Nephron progenitor cell (in vitro differentiated cells): ENCODE measurements at places on chromosomes 6 and 20.

- DNase-seq, result peak; percentile 33
Observed at GRCh38 chr20:2799688-2800520, 523 bp downstream of the CPXM1 start.

GRCh38 chr6:137362878-137363804 is 131.1 kb downstream of the OLIG3 start:
- no peak for DNase-seq

GRCh38 chr6:164337024-164337924 is 922.8 kb downstream of the QKI start:
- DNase-seq, result no peak

GRCh38 chr6:157258878-157259277 is 64.4 kb downstream of the TMEM242 start:
- DNase-seq, result no peak

DNA sequence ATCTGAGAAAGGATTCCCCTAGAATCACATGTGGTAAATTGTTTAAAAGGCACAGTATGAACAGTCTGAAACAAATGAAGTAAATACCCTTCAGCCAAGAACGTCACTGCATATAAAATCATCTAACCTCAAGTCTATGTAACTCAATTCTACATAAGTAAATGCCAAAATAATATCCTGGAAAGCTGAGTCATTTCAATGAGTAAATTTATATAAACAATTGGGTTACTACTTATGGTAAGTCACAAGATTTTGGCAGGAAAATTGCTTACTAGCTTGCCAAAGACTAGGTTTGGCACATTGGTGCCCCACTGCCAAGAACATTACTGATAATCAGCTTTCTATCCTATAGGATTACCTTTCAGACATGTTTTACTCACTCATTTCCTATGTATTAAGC is 8.4 kb downstream of the GMDS start:
- DNase-seq, result no peak

DNA sequence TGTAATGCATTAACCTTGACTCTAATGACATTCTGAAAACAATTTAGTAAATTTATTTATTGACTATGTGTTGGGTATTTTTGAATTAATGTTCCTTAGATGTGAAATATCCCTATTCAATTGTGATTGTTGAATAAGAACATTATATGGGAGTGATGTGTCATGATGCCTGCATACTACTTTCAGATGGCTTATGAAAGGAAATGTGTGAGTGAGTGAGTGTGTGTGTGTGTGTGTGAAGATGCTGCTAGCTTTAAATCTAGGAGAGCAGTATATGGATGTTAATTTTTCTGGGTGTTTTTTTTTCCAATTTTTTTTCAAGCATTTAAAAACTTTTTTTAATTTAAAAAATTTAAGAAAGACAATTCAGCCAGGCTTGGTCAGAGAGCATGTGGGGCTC is 32.5 kb upstream of the NT5E start:
- no peak for DNase-seq

GRCh38 chr6:10719296-10719963 is 3.4 kb upstream of the TMEM14C start:
- DNase-seq, result no peak

DNA sequence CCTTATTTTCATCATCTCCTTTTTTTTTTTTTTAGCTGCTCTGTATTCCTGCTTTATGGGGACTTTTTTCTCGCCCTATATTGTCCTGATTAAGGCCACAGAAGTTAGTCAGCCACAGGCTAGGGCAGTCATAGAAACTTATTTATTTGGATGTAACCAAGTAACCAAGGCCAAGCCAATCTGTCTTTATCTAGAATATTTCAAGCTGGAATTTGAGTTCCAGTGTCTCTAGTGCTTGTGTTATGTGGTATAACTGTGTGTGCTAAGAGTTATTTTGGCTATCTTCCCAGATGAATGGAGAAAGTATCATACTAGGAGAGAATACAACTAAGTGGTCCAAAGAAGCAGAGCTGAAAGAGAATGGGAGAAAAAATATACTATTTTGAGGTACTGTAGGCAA is 751.5 kb downstream of the CBLN4 start:
- DNase-seq, result no peak

- DNase-seq, result no peak
Observed at GRCh38 chr20:24422091-24422760, 47.2 kb upstream of the SYNDIG1 start.

DNA sequence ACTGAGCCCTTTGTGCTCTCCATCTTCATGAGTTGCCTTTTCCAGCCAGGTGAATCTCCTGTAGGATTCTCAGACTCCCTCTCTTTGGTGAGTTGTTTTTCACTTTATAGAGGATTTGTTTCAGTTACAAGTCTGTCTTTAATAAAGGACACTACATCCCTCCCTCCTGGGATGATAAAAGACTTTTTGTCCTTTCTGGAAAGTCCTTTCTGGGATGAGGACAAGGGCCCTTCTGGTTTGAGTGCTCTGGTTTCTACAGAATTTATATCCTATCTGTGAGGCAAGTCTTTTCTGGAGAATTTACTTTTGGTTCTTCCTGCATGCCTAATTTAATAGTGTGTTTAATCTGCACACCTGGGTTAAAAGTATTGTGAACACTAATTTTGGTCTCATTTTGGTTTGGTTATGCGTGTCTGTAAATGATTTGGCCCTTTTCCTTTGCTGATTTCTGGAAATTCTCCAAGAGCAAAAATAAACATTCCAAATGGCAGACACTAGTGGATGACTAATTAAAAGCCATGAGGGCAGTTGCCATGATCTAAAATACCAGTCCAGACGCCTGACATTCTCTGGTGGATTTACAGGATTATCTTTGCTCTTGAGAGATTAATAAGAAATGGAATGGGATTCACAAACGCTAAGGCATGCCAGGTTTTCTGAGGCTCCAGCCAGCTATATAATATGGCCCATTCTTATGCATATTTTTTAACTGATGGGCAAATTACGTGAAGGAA is 44.8 kb downstream of the TCP11 start:
- no peak for DNase-seq

GRCh38 chr6:102488729-102489128 is 1095.2 kb downstream of the GRIK2 start:
- no peak for DNase-seq

DNA sequence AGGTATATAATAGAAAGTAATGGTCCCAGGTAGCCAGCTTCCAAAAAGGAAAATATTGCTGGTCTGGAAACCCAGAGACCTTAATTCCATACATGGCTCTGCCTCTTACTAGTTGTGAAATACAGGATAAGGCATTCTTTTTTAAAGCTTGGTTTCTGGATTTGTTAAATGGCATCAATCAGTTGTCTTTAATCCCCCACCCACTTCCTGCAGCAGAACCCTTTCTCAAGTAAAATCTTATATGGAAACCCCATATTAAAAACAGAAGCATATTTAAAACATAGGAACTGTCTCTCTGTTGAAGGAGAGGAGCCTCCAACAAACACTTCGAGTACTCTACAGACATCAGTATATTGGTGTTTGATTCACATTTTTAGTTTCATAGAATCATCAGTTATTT is 6.2 kb upstream of the LCA5 start:
- no peak for DNase-seq

- peak; percentile 16 for DNase-seq
Observed at GRCh38 chr6:146785001-146785585, 186.3 kb downstream of the ADGB start.

DNA sequence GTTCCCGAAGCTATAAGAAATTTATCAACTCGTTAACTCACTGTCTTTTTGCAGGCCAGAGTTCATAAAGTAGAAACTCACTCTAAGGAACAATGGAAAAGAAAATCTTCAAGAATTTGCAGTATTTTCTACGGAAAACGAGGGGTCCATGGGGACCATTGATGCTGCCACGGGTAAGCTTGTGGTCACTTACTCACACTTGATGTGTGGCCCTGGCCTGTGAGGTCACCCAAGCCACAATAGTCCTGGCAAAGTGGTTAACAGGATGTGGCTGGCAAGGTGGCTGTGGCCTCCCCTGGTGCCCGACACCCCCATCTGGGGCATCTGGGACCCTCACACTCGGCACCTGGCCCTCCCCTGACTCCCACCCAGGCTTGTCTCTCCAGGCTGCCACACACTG is 123.4 kb downstream of the C6orf118 start:
- DNase-seq, result no peak

GRCh38 chr6:36020154-36020553 is 4.3 kb downstream of the SLC26A8 start:
- no peak for DNase-seq

DNA sequence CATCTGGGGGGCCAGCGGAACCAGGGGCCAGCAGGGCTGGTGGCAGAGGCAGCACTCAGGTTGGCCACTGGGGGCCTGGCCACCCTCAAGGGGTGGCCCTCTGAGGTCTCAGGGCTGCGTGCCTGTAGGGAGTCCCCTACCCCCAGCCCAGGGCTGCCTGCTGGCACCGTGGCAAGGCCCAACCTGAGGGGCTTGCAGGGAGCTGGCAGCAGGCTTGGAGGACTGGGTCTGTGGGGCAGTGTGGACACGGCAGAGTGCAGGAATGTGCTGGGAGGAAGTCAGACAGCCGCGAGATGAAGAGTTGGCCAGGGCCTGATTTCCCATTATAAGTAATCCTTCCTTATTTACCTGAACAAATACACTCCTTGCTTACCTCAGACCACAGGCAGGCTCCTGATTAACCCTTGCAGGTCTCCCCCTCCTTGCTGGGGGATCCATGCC is at the start of gene SPDEF:
Gene SPDEF (minus strand): TSS at position 299 of the 441 bp plus-strand sequence. CDS start 11,874 bp downstream, outside the sequence.
- no peak for DNase-seq

DNA sequence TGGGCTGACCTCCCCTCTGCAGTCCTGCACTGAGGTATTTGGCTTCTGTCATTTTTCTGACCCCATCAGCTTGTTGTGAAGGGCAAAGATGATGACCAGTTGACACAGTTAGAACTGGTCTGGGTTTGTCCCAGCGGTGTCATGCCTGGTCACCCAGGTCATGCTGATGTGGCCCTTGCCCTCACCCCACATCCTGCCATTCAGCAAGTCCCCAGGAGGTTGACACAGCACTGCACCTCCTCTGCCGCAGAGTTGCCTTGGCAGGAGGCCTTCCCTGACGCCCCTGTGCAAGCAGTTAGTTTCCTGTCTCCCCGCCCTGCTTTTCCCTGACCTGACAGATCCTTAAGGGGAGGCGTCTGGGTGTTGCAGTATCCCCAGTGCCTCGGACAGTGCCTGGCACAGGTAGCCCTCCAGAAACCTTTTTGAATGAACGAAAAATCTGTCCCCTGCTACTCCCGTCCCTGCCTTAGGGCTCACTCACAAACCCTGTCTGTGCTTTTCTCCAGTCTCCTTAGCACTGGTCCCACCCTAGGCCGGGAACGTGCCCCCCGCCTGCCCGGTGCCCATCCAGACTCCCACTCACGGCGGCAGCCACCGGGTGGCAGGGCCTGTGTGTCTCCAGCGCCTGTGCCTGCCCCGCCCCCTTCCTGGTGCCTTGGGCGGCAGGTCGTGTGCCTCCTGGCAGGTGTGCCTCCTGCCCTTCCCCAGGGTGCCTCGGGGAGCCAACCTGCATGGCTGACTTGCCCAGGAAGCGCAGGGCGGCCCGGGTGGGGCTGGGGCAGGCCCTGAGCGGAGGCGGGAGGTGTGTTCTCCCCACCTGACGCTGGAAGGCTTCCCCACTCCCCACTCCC is 146.3 kb upstream of the RNF24 start:
- no peak for DNase-seq

- DNase-seq, result no peak
Observed at GRCh38 chr20:24954151-24954550, 5.1 kb downstream of the CST7 start.

DNA sequence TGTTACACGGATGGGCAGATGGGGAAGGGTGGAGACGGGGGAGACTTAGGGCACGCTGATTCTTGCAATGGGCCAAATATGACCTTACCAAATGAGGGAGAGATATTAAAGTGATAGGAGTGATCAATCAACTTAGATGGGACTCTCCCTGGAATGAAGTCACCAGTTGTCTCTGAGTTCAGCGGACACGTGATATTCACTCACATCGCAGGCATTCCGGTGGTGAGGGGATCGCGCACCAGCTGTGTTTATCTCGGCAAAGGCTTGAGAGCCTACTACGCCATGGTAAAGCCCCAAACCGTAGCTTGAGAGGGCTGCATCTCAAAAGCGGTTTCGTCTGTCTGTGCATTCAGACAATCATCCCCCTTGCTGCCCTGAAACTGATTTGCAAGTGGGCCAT is 5.5 kb downstream of the BMP7 start:
- no peak for DNase-seq

DNA sequence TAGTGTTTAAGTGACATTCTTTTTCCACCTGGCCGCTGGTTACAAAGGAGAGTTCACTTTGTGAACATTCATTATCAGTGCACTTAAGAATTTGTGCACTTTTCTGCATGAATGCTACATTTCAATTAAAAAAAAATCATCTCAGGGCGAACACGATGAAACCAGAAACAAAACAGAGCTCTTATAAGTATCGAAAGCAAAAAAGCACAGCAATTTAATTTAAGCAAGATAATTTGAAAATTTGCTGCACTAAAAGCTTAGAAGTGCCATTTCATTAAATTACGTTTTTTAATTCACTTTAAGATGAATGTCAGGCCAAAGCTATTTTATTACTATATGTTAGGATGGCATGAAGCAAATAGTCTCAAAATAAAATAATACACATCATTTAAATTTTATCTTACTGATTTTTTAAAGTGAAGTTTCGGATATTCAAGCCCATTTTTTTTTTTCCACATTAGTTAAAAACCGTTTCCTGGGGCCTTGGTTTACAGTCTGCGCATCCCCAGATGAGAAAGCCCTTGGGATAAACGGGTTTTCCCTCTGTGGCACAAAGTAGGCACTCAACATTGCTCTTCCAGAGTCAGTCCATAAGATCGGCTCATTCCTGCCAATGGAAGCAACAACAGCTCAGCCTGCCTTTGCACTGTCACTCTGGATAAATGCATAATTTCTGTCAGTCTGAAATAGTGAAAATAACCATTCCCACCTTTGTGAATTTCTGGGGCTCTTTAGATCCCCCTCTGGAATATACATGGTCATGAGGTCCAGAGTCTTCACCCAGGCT is 80.1 kb downstream of the FYN start:
- DNase-seq, result no peak

DNA sequence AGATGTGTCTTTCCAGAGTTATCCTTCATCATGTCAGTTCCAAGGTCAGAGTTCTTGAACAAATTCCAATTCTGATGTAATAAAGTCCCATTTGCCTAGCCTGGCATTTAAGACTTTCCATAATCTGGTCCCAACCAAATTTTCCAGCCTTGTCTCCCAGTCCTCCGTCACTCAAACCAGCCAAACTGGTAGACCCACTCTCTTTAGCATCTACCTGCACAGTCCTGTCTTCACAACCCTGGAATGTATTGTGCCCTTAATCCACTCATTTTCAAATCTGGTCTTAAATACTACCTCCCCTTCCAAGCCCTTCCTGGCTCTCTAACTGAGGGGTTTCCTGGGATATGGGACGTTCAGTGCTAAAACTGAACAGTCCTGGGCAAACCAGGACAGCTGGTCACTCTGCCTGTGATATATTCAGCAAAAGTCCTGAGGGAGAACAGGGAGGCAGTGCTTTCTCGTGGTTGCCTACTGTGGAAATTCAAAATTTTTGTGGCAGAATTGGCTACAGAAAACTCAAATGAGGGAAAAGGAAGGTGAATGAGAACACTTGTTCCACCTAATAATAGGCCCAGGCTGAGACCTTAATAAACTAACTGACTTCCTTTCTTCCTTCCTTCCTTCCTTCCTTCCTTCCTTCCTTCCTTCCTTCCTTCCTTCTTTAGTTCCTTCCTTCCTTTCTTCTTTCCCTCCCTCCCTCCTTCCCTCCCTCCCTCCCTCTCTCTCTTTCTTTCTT is 10.8 kb upstream of the AKAP7 start:
- no peak for DNase-seq

- no peak for DNase-seq
Observed at GRCh38 chr6:55868771-55869479, 6.5 kb downstream of the BMP5 start.

GRCh38 chr6:44267252-44267651 is 1.9 kb upstream of the NFKBIE start:
- DNase-seq, result no peak

- DNase-seq, result peak; percentile 96
Observed at GRCh38 chr20:63626424-63627128, at the start of gene GMEB2. Gene GMEB2, minus strand, starts transcription at chr20:63627101. Its CDS starts 7,704 bp downstream, at chr20:63619397.
